Left hindlimb (tissue), 1 donor: ENCODE measurements at places on chromosomes 12 and 14.

- DNase-seq: no peak
Measured at GRCh38 chr12:15924956-15925355, 13.8 kb downstream of the DERA start.

DNA sequence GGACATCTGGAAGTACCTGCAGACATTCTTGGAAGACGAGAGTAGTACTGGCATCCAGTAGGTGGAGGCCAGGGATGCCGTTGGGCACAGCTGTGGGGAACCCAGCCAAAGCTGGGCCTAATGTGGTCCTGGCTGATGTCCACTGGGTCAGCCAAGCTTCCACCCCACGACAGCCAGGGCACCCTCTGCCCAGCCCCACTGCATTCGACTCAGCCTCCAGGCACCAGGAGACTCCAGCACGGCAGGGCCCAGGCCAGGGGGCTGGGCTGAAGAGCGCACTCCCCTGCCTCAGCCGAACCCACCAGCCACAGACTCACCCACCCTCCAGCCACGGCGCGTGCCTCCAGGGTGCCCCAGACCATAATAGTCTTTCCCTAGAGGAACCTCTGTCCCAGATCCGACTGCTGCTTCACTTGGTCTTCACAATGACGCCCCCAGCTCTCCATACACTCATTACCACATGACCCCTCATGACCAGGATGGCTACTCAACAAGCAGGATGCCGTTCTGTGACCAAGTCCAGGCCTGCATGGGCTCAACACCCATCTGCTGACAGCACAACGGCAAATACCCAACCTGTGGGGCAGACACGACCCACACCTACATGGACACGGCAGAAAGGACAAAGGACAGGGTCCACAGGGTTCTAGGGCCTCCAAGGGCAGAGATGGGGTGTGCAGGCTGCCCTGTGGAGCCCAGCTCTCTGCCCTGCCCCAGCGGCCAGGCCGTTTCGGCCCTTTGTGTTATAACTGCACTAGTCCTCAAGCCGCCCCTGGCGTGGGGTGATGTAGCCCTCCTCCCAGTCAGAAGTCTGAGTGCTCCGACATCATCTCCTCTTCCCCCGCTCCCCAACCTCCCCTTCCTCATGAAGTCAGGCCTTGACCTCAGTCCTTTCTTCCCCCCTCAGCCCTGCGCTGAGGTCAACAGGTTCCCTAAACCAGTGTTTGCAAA lies 22.8 kb downstream of the ITPK1 start:
- DNase-seq: no peak

DNA sequence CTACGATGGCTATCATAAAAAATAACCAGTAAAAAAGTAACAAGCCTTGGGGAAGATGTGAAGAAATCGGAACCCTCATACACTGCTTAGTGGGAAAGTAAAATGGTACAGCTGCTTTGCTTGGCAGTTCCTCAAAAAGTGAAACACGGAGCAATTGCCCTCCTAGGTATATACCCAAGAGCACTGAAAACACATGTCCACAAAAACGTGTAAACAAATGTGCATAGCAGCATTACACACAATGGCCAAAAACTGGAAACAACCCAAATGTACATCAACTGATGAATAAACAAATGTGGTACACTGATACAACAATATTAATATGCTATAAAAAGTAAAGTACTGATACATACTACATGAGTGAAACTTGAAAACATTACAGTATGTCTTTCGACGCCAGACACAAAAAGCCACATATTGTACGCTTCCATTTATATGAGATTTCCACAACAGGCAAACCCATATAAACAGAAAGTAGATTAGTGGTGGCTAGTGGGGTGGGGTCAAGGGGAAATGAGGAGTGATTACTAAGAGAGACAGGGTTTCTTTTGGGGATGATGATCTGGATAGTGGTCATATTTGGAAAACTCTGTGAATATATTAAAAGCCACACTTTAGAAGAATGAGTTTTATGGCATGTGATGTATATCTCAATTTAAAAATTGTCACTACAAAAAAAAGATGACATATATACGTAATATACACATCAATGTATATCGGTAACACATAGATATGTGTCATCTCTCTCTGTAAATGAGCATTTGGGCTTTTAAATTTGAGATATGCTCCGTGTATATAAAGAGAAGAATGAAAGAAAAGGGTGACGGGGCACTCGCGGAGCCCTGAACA lies 996 bp downstream of the SLC41A2 start:
- no peak for DNase-seq

- peak; percentile 51 for DNase-seq
Measured at GRCh38 chr12:49358483-49359141, 8.7 kb upstream of the SPATS2 start.

DNA sequence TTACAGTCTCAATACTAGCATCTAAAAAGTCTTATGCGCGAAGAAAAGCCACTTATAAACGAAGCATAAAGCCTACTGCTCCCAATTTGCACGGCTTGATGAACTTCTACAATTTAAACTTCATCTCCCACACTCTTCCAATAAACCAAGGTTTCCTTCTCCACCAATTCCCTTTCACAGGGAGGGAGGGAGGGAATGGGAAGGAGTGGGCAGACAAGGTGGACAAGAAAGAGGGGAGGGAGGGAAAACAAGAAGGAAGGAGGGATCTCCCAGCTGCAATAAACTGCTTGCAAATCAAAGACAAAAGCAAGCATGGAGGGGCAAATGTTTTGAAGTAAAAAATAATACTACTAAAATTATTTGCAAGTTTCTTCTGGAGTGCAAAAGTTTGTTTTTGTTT lies 64.5 kb downstream of the MED13L start:
- no peak for DNase-seq

- DNase-seq: no peak
Measured at GRCh38 chr14:73100334-73100733, 36.0 kb upstream of the PSEN1 start.

GRCh38 chr14:90386321-90386720 lies 10.5 kb upstream of the CALM1 start:
- DNase-seq: no peak

GRCh38 chr12:91367234-91367849 lies 184.7 kb upstream of the DCN start:
- DNase-seq: no peak

DNA sequence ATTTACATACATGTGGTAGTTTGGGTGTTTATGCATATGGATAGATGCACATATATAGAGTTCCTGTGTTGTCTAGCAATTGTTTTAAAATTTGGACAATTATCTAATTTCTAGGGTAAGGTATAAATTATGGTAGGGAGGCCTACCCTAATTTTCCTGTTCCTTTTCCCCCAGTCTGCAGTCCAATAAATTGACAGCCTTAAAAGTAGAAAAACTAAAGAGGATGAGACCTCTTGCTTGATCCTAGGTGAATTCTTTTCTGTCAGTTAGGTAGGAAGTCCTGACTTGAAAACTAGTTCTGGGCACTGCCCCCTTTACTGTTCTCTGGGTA lies 2.1 kb upstream of the CDKN1B start:
- no peak for DNase-seq

DNA sequence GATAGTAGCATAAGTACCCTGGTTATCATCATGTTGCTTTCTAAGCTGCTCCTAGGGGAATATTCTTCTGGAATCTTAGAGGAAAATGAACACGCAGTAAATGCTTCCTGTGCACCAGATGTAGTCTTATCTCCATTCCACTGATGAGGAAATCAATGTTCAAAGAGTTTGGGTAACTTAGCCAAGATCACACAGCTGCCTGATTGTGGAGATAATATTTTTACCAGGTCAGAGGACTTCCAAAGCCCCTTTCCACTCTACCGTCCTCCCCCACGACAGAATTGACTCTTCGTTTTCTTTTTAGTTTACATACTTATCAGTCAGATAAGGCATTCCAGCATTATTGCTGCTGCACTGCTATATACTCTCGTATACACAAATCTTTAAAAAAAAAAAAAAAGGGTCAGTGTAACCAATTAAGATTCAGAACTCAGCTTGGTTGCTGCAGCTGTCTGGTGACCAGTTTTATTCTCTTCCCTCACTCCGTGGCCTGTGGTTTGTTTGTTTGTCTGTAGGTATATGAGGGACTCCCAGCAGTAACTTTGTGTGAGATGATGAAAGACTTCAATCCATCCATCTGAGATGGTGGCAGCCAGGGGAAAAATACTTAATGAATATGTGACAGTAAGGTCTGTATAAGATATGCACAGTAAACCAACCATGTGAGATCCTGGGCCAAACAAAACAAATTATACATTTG lies 110.5 kb downstream of the TGFB3 start:
- DNase-seq: no peak

DNA sequence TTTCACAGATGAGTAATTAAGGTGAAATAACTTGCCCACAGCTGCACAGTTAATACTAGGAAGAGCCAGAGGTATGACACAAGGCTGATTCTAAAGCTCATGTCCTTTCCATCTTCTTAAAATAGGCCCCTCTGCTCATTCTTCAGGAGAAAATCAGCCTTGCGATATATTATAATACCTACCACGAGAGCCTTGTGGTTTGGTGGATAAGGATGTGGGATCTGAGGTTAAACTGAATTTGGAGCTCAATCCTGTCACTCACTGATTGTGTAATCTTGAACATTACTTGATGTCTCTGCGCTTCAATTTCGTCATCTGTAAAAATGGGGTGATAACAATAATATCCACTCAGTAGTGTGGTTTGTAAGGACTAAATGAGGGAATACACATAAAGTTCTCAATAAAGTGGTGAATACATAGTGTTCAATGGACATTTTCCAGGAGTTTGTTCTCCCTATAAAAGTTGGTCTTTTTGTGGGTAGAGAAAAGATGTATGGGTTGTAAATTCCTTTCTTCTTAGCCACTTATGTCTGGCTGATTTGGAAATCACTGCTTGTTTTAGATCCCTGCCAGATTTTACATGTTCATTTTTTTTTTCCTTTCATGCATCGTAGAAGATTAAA lies 25.1 kb upstream of the ATP2B1 start:
- no peak for DNase-seq

DNA sequence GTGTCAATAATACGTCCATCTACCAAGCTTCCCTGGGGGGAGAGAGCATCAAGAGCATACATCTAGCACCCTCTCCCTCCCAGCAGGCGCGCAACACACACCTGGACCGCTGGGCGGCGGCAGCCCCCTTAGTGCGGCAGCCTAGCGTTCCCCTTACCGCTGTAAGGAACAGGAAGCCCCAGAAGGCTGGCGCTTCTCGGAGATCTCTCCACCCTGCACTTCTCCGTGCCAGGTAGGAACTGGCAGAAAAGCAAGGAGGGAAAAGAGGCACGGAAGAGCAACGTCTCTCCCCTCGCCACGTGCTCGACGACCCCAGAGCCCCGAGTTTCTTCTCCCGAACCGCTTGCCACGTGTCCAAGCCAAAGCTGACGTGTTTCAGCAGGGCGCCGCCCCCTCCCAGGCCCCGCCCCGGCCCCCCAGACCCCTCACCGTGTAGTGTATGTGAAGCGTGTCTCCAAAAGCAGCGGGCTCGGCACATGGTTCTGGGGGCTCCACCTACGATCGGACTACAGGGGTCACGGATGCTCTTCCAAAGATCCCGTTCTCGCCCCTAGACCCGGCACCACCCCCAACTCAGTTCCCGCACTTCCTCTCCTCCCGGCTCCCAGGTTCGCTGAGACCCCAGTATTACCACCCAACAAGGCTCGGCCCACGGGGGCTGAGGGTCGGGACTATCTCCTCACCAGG lies 532 bp downstream of the FKBP11 start:
- DNase-seq: peak; percentile 85

GRCh38 chr14:68957775-68958174 lies 21.3 kb downstream of the ACTN1 start:
- no peak for DNase-seq

- DNase-seq: no peak
Measured at GRCh38 chr12:6319446-6319845, 9.0 kb downstream of the PLEKHG6 start.

DNA sequence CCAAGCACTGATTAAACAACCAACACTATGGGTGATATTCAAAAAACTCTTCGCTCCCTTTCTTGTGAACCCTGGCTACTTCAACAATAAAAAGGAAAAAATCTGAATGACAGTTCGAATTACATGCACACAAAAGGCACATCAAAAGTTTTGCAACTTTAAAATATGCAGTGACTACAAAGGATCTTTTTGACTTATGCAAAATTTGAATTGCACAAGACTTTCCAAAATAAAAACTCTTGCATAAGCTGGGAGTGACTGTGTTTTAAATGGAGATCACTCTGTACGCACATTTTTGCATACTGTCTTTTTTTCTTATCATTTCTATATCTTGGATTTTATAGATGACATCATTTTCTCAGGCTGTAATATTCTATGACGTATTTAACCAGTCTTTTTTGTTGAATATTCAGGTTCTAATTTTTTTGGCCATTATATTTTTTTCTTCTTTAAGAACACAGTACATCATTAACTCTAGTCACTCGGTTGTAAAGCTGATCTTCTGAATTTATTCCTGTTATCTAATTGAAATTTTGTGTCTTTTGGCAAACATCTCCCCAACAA lies 667.6 kb upstream of the TBX3 start:
- no peak for DNase-seq

- DNase-seq: no peak
Measured at GRCh38 chr14:77867476-77867875, 67.6 kb downstream of the ADCK1 start.

- no peak for DNase-seq
Measured at GRCh38 chr14:68041876-68042354, 222.3 kb downstream of the RAD51B start.

GRCh38 chr12:131831635-131832041 lies 3.4 kb downstream of the MMP17 start:
- DNase-seq: peak; percentile 86

DNA sequence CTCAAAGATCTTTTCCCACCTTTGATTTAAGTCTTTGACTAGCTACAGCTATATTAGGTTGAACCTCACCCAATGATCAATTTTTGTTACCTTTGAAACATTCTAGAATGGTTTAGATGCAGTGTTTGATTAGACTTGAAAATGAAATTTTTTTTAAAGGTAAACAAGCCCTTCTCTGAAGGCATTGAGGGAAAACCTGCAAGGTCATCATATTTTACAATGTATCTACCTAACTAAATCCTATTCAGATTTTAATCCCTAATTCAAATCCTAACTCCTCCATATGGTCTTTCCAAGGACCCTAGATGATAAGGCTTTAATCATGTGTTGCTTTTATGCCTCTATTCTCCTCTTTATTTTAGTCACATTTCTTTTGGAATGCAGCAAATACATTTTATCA lies 95.4 kb downstream of the ALG10B start:
- DNase-seq: no peak

- DNase-seq: no peak
Measured at GRCh38 chr12:46801293-46801692, 24.5 kb downstream of the SLC38A4 start.

DNA sequence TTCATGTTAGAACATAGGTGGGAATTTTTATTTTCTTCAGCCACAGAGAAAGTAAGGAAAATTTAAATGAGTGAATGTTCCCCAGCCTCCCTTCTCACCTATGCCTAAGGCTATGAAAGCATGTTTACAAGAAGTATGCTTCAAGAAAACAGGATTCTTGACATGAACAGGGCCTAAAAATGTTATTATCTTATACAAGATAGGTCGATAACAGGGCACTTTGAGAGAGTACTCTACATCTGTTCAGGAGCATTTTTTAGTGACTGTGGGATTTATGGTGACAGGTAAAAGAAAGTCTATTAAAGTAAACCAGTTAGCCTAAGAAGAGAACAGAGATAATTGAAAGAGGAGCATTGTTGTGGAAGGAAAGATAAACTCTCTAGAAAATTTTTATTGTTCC lies 222.9 kb upstream of the DAAM1 start:
- no peak for DNase-seq
